ENCODE measurements at places on chromosomes 6 and 20.

- no peak for DNase-seq
These were observed 158.0 kb upstream of the TCF21 start for GRCh38 chr6:133730881-133731280.

- no peak for DNase-seq
These were observed 64.2 kb upstream of the SLC35B3 start for GRCh38 chr6:8499540-8499939.

DNA sequence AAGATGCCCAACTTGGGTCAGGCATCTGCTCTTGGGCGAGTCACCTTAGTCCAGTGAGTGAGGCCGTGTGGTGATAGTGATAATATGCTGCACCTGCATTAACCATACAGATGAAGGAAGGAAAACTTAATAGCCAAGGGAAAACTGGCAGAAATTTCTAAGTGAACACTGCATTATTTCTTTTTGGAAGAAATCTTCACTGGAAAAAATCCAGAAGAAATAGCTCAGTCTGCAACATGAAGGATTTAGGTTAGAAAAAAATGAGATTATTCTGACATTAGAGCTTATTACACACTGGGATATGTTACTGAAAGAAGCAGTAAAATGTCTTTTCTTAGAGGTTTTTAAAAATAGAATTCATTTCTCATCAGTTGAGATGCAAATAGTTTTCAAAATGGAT lies 947.3 kb downstream of the KIF16B start:
- no peak for DNase-seq

DNA sequence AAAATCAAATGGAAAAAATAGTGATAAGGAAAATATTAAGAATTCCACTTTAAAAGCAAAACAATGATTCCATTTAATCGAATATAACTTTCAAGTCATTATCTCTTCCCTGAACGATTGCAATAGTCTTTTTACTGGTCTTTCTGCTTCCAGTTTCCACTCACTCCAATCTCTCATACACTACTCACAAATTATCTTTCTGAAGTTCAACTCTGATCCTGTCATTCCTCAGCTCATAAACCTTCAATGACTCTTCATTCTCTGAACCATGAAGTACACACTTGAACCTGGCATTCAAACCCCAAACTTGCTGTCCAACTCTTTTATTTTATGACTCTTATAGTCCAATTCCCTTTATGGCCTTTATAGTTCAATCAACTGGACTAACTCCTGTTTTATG lies 304.1 kb upstream of the TCF21 start:
- DNase-seq, result no peak

DNA sequence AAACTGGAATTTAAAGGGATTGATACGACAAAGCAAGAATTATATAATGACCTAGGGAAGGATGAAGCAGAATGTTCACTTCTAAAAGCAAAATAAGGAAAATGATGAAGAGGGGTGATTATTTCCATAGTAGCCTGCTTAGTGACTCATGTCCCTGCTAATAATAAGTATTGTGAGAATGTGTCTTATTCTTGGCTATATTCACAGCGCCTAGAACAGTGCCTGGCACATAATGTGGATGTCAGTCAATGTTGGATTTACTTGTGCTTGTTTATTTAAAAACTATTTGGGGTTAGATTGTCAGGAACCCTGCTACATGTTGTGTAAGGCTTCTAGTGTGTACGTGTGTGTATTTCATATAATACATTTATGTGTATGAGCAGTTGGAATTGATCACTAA lies 85.1 kb downstream of the ZFAND3 start:
- no peak for DNase-seq

DNA sequence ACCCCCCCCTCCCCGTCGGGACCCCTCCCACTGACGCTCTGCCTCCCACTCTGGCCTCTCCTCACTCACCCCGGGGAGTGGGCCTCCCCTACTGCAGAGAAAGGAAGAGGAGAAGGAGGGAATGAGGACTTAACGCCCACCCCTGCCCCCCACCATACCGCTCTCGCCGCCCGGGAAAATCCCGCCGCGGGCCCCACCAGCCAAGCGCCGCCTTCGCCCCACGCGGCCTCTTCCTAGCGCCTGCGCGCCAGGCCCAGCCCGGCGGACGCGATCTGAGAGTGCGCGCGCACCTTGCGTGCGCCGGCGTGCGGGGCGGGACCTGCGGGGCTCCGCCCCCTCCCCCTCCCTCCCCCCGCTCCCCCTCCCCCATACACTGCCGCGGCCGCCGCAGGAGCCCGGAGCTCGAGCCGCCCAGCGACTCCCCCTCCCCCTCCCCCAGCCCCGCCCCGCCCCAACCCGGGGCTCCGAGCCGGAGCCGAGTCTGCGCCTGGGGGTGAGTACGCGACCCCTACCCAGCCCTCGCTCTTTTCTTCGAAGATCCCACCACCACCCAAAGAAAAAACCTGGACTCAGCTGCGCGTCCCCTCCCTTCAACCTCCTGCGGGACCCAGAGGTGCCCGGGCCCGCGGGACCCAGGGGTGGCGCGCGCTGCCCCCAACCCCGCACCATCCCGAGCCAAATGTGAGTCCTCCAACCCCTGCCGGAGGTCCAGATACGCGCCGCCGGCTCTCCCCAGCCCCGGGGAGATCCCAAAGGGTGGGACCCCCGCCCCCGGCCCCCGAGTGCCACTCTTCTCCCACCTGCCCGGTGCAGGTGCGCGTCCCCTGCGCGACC lies at the start of the genes MRPL14 and TMEM63B:
Gene MRPL14 (minus strand): TSS at position 267 of the 834 bp plus-strand sequence. CDS start 10,841 bp downstream, outside the sequence.
Gene TMEM63B (plus strand): TSS at position 369 of the 834 bp plus-strand sequence. CDS start 7,031 bp downstream, outside the sequence.
- peak; percentile 90 for DNase-seq

GRCh38 chr6:17250237-17250636 lies 30.9 kb upstream of the RBM24 start:
- DNase-seq, result no peak

- no peak for DNase-seq
These were observed 66.6 kb downstream of the HIVEP2 start for GRCh38 chr6:142878407-142878806.

DNA sequence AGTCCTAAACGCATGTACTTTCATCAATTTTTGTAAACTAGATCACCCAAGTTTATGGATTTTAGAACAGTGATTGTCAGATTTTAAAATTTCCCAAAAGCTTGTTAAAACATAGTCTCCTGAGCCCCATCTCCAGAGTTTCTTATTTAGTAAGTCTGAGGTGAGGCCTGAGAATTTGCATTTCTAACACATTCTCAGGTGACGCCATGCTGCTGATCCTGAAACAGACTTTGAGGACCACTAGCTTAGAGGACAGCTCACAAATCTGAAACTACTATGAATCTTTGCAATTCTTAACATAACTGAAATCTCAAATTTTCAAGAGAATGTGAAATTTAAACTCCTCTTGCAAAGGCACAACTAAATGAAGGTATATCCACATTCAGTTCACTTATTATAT lies 37.8 kb upstream of the MLIP start:
- no peak for DNase-seq

DNA sequence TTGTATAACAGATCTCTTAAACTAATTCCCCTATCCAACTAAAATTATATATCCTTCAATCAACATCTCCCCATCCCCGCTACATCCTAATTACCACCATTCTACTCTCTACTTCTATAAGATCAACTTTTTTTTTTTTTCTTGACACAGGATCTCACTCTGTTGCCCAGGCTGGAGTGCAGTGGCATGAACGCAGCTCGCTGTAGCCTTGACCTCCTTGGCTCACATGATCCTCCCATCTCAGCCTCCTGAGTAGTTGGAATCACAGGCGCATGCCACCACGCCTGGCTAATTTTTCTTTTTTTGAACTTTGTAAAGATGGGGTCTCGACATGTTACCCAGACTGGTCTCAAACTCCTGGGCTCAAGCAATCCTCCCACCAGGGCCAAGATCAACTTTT lies 5.0 kb downstream of the DNAAF9 start:
- no peak for DNase-seq

- DNase-seq, result no peak
These were observed 120.3 kb upstream of the MOCS1 start for GRCh38 chr6:40054602-40055001.

DNA sequence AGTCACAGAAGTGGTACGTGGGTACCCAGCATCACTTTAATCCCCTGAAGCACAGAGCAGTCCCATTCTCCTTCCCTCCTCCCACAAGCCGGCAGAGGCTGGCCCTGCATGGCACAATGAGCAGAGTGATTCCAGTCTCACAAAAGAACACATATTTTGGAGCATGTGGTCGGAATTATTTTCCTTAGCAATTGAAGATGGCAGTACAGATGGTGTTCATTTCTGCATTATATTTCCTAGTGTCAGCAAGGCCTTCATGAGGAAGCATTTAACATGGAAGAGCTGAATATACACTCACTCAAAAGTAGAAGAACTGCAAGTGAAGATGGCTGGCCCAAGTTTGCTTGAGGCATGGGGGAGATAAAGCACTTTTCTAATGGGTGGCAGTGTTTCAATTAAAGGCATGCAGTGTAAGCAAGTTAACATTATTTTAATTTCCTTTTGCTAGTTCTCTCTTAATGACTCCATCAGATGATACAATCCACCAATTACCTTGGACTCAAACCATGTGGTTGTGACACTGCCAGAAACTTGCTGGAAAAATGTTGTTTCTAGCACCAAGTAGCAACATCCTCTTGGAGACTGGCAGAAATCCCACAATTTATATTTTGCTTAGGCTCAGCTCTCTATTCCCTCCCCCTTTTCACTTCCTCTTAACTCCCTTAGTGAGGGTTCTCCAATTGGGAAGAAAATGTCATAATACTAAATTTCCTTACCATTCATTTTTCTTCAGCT lies 74.4 kb downstream of the ARHGAP18 start:
- no peak for DNase-seq

DNA sequence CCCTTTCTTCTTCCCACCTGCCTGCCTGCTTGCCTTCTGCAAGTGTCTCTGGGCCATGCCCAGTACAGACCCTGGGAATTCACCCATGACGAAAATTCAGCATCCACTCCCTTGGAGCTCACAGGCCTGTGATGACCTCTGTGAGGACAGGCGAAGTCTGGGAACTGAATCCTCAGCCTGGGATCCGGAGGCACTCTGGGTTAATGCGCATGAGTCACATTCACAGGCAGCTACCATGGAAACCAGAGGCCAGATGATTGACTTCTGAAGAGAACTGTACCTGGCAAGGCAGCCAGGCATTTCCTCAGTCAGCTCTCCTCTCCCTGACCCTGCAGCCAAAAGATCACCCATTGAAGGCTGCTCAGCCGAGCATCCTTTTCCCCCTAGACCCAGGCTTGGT lies 41.0 kb downstream of the SLC9A8 start:
- no peak for DNase-seq

DNA sequence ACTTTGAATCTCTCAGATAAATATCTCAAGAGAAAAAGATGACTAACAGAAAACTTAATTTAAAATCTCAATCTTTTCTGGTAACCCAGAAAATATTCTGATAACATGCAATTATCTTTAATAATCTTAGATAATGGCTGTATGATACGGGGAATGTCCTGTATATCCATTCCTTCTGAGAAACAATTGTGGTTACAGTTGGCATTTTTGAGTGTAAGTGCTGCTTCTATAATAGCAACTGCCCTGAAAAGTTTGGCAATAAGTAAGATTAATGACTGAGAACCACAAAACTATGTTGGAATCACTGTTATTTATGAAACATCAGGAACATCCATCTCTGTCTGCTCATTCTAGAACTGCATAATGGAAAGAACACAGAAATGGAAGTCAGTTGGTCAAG lies 819.7 kb downstream of the TBC1D32 start:
- DNase-seq, result no peak

GRCh38 chr6:46411456-46412197 lies 79.6 kb downstream of the RCAN2 start:
- DNase-seq, result no peak

DNA sequence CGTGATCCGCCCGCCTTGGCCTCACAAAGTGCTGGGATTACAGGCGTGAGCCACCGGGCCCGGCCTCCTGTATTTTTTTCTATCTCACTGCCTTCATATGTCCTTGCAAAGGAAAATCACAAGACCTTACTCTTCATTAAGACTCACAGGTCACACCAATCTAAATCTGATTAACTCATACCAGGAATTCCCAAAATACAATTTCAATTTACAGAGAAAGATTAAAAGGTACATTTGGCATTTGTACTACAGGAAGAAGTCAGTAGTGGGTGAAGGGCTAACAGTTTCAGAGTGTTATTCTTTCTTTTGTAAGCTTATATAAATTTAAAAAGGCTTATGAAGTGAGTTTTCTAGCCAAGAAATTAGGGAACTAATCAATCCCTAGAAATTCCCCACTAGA lies 87.4 kb downstream of the GPR63 start:
- DNase-seq, result no peak

- no peak for DNase-seq
These were observed 80.5 kb downstream of the SASH1 start for GRCh38 chr6:148423133-148423532.
